ENCODE measurements at places on chromosomes 2 and 18. TPM values are rescaled to one million over a fixed set of nuclear protein-coding genes. Genes with fewer than 3 reads are reported as not detected.

DNA sequence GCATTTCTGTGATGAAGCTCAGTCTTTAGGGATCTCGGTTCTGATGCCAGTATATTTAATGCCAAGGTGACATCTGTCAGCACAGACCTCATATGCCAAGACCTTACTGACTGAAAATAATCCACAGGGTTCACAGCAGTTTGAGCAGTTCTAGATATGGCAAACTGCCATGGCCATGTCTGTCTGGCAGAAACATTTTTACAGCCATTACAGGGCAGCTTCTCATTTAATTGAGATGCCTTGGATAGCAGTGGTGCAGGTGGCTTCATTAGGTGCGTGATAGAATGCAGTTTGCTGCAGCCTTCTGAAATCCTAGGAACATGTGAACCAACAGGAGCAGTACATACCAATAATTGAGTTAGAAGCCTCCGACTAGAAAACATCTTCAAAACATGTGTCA lies 510.6 kb downstream of the XIRP2 start:
- H3K4me3 ChIP-seq = no peak overlapping the region
- no peak for DNase-seq
- no peaks in the 10 kb centered on the region for H3K36me3 ChIP-seq
- H3K4me1 ChIP-seq = no peaks in the 10 kb centered on the region
- H3K27me3 ChIP-seq = no peaks in the 10 kb centered on the region

GRCh38 chr18:48934723-48935432 lies 15.9 kb downstream of the SMAD7 start:
- peak overlapping the region; percentile 6 for H3K4me3 ChIP-seq
- H3K36me3 ChIP-seq = peaks cover 5% of the 10 kb centered on the region
- peaks cover 54% of the 10 kb centered on the region for H3K4me1 ChIP-seq

DNA sequence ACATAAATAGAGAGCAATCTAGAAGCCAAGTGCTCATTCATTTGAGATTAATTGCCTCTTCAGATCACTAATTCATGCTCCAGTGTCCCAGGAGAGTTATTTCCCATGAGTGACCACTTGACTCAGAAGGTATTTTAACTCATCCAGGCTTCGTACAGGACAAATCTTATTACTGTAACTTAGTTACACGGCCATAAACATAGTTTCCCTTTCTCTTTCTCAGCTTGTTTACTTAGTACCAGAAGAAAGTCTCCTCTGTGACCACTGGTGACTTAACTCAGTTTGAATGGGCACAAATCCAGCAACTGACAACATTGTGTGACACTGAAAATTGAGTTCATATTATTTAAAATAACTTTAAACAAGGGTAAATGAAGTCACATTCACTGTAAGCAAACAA lies 25.3 kb downstream of the MMADHC start:
- H3K27me3 ChIP-seq = peaks cover 3% of the 10 kb centered on the region
- no peak for DNase-seq

- no peaks in the 10 kb centered on the region for H3K27me3 ChIP-seq
- no peaks in the 10 kb centered on the region for H3K4me1 ChIP-seq
- no peak overlapping the region for H3K4me3 ChIP-seq
- no peak overlapping the region for H3K27ac ChIP-seq
- no peak for DNase-seq
Measured at GRCh38 chr2:133766164-133766832, 198.0 kb upstream of the NCKAP5 start.

DNA sequence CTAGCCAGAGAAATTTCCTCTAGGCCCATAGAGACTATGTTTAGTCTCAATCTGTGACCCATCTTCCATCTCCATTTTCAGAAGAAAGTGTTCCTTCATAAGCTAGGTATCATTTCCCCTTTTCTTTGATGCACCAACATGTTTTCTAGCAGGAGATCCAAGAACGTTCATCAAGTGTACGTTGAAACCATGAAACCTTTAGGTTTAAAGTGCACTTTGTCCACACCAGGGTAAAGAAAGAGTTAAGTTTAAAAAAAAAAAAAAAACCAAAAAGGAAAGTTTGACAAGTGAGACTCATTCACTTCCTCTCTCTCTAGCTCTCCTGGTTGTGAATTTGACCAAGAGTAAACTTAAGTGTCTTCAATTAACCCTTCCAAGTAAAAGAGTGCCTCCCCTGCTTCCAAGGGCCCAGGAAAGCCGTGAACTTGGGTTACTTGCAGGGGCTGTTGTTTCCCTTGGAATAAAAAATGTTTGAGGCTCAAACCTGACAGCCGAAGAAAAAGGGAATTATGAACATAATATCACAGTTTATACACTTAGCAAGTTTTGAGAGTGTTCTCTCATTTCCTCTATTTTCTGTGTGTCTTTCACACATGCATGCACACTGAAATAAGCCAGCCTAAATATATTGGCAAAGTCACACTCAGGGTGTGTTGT lies 56.7 kb downstream of the LBH start:
- H3K4me3 ChIP-seq = no peak overlapping the region
- DNase-seq = no peak
- H3K36me3 ChIP-seq = no peaks in the 10 kb centered on the region

GRCh38 chr2:74528600-74529356 lies 728 bp downstream of the AUP1 start:
- H3K27me3 ChIP-seq = no peaks in the 10 kb centered on the region
- peaks cover 3% of the 10 kb centered on the region for H3K36me3 ChIP-seq
- peak overlapping the region; percentile 93 for H3K4me3 ChIP-seq
- DNase-seq = no peak
- H3K27ac ChIP-seq = peak overlapping the region; percentile 72
- H3K4me1 ChIP-seq = peaks cover 37% of the 10 kb centered on the region

The BMP10 gene
- total RNA-seq = not detected

DNA sequence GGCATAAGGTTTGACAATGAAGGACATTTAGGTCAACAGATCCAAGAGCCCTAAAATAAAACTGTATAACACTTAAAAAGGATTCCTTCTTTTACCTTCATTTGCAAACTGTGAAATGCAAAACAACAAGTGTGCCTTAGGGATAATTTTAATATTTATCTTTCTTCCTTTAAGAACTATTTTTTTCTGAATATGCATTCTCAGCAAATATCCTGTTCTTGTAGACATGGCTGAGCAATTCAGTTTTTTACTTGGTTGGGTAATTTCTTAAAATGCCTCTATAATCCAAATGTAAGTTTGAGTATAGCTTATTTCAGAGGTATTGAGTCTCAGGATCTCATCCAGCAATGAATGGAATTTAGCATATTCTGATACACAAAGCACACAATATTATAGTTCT lies 43.0 kb upstream of the KCNJ3 start:
- no peak overlapping the region for H3K4me3 ChIP-seq
- H3K27me3 ChIP-seq = no peaks in the 10 kb centered on the region
- H3K36me3 ChIP-seq = no peaks in the 10 kb centered on the region
- H3K27ac ChIP-seq = no peak overlapping the region

DNA sequence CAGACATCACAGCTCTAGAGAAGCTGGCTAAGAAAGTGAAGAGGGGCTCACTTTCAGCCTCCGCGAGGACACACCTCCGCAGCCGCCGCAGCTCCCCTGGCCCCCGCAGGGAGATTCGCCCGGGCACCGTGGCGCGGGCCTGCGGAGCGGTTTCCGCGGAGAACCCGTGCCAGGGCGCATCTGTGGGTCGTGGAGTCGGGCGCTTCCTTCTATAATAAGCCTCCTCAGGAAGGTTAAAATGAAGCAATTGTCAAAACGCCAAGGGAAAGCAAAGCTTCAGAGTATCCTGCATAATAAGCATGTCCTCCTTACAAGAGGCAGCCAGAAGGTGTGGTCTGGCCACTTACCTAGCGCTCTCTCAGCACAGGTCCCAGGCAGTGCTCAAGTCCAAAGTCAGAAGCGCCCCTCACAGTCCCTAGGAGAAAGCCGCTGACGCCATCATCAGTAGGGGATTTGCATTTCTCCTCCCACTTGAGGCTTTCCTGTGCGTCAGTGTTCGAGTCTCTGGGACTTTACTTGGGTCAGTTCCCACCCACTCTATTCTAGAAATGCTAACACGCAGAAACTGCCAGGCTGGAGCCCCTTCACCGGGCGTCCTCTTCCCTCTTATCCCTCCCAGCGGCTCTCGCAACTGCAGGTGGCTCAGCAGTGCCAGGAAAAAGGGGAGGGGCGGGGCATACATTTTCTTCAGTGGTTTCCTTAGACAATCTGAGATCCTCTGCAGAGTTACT lies at the start of gene STAT4:
TSS of gene STAT4 (minus strand) at position 395 of the 731 bp plus-strand sequence. CDS start 2,791 bp downstream, outside the sequence.
- peak within 1 kb of the TSS; percentile 99 for H3K27ac ChIP-seq
- DNase-seq = peak; percentile 86
- peaks cover 16% of the 10 kb centered on the region for H3K36me3 ChIP-seq
- peaks cover 27% of the 10 kb centered on the region for H3K4me1 ChIP-seq
- no peaks in the 10 kb centered on the region for H3K27me3 ChIP-seq
- H3K4me3 ChIP-seq = peak within 1 kb of the TSS; percentile 98

The GRB14 gene
- total RNA-seq = not detected

The BOLA3 gene
- total RNA-seq = 15.4 TPM

DNA sequence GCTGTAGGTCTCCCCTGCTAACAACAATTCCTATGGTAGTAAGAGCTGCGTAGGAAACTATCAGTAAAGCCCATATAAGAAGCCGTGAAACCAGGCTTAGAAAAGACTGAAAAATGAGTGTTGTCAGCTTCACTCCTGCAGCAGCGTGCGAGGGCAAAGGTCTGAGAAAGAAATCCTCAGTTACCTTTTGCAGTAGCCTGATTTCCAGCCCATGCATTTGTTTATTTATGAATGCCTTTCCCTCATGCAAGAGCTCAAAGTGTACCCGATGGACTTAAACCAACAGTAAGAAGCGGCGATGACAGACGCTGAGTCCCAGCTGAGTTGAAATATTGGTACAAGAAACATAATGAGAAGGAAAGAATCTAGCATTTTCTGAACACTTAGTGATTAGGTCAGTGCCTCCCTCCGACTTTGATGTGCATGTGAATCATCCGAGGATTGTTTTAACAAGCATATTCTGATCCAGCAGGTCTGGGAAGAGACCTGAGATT lies 15.0 kb upstream of the POLI start:
- H3K4me3 ChIP-seq = no peak overlapping the region
- DNase-seq = no peak
- no peaks in the 10 kb centered on the region for H3K27me3 ChIP-seq
- H3K27ac ChIP-seq = no peak overlapping the region
- H3K36me3 ChIP-seq = no peaks in the 10 kb centered on the region
- peaks cover 8% of the 10 kb centered on the region for H3K4me1 ChIP-seq
